Hematopoietic multipotent progenitor cell (in vitro differentiated cells): ENCODE measurements at places on chromosomes 6 and 20.

DNA sequence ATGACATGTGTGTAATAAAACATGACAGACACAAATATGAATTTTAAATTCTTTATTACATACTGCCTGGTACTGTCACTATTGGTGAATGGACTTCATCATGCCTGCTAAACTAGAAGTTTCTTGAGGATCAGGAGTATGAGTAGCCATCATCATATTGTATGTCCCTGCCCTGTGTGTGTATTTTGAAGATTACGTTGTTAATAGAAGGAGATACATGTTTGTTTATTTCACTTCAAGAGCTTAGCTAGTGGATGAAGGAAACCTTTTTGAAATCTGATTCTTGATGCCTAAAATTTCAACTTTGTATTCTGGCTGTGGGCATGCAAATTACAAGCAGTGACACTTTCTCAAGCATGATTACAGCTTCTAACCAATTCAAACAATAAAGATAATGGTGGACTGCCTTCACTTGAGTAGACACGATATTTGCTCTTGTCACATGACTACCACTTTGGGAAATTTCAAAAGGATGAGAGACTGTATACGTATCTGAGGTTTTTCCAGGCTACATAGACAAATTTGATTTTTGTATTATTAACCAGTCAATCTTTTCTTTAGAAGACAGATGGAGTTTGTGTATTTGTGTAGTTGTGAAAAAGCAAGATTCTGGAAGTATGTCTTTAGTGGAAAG lies 3.5 kb downstream of the TBPL1 start:
- no peak for DNase-seq

- no peak for DNase-seq
Observed at GRCh38 chr6:130675072-130675471, 152.1 kb upstream of the SMLR1 start.

DNA sequence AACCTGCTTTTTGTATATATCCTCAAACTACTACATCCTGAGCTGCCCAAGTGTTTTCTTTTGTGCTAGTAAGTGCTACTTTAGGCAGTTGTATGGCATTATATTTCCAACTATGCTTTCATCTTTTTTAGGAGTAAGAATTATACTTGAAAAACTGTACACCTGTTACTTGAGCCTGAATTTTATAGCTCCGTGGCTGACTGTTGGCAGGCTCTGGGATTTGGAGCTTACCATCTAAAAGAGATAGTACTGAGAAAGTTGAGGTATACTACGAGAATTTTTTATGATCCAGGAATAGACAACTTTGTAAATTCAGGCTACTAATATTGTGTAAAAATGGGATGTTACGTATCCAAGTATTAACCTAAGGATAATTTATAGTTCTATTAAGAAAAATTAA lies 32.4 kb downstream of the RNF217 start:
- no peak for DNase-seq

DNA sequence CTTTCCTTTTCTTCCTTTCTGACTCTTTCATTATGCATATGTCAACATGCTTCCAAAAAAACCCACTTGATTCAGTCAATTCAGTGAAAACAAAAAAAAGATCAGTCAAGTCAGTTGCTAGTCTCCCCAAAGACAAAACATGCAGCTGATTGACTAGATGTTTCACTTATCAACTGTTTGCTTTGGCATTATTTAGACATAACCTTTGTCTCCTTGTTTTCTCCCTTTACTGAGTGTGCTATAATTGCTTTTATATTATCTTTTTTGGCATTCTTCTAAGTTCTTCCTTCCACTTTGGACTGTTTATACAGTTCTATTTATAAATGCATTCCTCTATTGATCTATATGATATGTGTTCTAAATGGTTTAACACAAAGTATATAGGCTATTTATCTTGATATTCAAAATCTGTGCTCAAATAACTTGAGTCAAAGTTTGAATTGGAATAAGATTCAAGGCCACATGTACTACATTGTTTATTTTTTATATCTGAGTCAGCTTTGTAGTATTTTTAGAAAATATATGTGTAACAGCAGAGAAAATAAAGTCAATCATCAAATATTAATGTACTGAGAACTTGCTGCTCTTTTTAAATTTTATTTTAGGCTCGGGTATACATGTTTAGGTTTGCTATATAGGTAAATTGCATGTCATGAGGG lies 260.5 kb downstream of the CENPW start:
- no peak for DNase-seq

- DNase-seq, result no peak
Observed at GRCh38 chr6:40755749-40756452, 168.7 kb upstream of the LRFN2 start.

DNA sequence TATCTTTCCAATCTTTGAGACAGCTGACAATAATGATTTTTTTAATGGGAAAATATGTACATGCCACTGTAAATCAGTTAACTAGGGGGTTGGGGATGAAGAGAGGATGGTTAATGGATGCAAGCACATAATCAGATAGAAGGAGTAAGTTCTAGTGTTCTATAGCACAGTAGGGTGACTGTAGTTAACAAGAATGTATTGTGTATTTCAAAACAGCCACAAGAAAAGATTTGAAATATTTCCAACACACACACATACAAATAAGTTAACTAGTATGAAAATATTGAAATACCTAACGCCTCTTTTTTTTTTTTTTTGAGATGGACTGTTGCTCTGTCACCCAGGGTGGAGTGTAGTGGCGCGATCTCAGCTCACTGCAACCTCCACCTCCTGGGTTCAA lies 153.4 kb upstream of the SALL4 start:
- no peak for DNase-seq

- DNase-seq, result no peak
Observed at GRCh38 chr6:75896526-75896925, 147.5 kb downstream of the MYO6 start.

GRCh38 chr6:170091639-170092579 lies 199.0 kb downstream of the DLL1 start:
- DNase-seq, result no peak

DNA sequence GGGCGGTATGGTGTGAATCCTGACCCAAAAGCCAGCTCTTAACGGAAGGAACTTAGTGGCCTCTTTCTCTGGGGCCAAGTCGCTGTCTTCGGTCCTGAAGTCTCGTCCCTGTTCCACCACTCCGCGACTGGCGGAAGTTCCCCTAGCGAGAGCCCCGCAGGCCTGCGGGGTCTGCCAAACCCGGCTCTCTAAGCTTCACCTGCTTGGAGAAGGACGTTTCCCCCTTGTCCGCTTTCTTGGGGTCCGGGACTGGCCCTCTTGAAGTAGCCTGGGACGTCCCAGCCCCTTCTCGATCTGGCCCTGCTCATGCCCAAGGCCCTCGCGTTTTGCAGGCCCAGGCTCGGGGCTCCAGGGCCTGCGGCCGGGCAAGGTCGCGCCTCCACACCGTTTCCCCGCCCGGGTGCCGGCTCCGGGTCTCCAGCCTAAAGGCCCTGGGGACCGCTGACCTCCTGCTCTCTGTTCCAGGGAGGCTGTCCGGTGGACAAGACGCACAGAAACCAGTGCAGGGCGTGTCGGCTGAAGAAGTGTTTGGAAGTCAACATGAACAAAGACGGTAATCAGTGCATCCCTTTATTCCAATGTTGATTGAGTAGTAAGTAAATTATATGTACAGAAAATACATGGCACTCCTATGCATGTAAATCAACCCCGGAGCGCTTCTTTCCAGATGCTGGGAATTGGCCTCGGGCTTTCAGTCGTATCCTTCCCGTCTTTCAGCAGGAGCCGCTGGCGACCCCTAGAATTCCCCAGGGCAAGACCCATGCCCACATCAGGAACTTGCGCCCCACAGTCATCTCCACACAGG lies 8.8 kb downstream of the NR2E1 start:
- no peak for DNase-seq

DNA sequence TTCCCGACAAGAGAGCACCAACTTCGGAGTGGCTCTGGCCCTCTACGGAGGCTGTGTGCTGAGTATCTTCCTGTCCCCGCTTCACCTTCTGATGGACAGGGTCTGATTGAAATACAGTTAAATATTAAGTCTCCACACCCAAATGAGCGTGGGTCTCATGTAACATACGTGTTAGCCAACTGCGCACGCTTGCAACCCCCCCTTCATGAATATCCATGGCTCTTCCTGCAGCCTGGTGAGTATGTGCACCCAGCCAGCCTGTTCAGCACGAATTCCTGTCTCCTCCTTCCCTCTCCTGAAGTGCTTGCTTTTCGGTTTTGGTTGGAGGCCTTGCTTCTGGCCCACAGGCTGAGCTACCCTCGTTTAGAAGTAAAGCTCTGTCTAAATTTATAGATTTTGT lies 102.9 kb upstream of the FRMD1 start:
- DNase-seq, result no peak

- no peak for DNase-seq
Observed at GRCh38 chr6:135686784-135687301, 164.7 kb upstream of the PDE7B start.

DNA sequence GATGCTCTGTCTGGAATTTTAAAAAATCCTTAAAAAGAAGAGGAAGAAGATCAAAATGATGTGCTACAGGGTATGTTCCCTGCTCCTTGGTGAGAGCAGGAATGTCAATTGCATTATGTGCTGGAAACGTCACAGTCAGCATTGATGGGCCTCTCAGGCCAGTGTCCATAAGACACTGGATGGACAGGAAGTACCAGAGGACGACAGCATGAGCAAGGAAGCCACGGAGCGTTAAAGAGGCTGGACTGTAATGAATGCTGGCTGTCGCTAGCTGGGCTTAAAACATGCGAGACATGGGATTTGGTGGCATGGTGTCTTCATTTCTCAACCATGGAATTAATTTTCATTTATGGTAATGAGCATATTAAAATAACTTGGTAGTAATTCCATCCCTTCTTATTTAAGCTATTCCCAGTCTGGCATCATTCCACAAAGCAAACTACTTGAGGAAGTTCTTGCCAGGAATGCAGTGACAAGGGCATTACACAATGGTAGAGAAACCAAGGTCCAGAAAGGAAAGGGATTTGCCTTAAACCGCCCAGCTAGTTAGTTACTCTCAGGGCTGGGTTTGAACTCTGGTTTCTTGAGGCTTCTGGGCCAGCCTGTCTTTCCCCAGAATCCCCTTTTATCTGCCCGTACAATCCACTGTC lies 166.6 kb upstream of the SOX4 start:
- DNase-seq, result no peak

GRCh38 chr20:35629427-35630145 lies 14.0 kb downstream of the SPAG4 start:
- no peak for DNase-seq

- DNase-seq, result no peak
Observed at GRCh38 chr6:67210450-67210849, 1424.6 kb upstream of the ADGRB3 start.

GRCh38 chr6:32807020-32807580 lies 9.7 kb downstream of the HLA-DOB start:
- no peak for DNase-seq

GRCh38 chr6:170049641-170050561 lies 241.0 kb downstream of the DLL1 start:
- no peak for DNase-seq

- peak; percentile 55 for DNase-seq
Observed at GRCh38 chr6:107116328-107116892, 1.1 kb upstream of the BEND3 start.

GRCh38 chr6:121663292-121663810 lies 227.9 kb downstream of the GJA1 start:
- DNase-seq, result no peak

- no peak for DNase-seq
Observed at GRCh38 chr20:53100476-53100911, 128.3 kb downstream of the TSHZ2 start.

DNA sequence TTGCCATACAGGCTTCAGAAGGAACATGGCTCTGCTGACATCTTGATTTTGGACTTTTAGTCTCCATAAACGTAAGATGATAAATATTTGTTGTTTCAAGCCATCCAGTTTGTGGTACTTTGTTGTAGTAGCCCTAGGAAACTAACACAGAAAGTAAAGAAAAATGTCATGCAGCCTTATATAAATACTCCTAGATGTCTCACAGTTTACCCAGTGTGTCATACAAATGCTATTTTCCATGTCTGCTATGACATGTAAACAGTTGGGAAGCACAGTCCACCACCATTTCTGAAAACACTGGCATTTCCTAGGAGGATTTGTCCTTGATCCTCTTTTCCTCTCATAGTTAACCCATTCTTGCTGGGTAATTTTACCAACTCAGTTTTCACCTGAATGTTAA lies 30.6 kb upstream of the ME1 start:
- DNase-seq, result no peak

DNA sequence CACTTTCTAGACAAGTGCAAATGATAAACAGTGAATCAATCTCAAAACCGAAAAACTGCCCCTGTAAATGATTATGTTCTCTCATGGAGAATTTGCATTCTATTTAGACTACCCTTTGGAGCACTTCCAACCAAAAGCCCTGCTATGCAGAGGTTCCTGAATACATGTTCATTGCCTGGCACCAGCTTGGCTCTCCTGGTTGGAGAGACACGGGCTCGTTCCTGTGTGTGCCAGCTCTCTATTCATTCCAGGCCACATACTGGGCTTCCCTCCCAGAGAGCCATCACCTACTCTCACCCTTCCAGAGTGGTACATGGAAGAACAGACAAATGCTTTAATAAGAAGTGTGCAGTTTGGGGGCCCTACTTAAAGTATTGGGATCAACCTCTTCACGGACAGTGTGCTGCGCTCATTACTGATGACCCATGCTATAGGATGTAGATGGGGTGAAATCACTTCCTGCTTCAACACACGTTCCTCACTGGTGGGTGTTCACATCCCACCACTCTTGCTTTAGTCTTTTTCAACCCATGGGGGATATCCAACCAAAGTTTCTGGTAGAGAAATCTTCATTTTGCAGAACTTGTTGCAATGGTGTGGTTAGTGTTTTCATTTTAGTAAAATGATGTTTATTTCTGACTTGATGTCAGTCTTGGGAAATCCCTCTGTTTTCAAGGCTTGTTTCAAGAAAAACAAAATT lies 38.5 kb upstream of the NAA20 start:
- no peak for DNase-seq

GRCh38 chr6:100538086-100538485 lies 73.4 kb upstream of the SIM1 start:
- DNase-seq, result no peak

GRCh38 chr20:63182946-63183415 lies 33.0 kb downstream of the YTHDF1 start:
- DNase-seq, result no peak

- no peak for DNase-seq
Observed at GRCh38 chr20:45873409-45874103, 7.5 kb upstream of the ZSWIM1 start.

DNA sequence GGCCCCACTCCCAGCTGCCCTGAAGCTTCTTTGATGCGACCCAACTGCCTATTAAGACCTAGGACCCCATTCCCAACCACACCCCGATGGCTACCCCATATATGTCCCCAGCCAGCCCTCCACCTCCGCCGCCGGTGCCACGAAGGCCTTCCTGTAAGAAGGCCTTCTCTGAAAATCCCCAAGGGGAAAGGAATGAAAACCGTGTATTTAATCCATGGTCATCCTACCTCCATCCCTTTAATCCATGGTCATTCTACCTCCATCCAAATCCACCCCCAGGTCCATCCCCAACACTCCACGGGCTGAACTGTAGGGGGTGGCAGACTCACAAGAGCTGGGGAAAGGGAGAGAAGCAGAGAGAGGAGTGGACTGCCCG lies 545 bp upstream of the VSX1 start:
- no peak for DNase-seq

DNA sequence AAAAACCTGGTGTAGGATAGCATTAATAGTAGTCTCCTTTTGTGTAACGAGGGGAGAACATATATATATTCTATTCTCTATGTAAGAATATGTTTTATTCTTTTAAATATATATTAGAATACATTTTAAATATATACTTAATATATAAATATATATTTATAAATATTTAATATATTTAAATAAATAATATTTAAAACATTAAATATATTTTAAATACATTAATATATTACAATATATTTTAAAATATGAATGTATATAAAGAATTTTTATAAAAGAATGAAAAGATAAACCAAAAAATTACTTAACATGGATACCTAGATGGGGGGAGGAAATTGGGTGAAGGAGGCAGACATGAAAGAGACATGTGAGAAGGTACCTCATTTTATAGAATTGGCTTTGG lies 53.0 kb upstream of the ZNF831 start:
- no peak for DNase-seq
